ENCODE measurements at places on chromosomes 3 and 15.

GRCh38 chr3:156705761-156706616 is 31.6 kb downstream of the TIPARP start:
- DNase-seq, result no peak

- no peak for DNase-seq
These were observed 29.1 kb downstream of the IRAK2 start for GRCh38 chr3:10193692-10194327.

DNA sequence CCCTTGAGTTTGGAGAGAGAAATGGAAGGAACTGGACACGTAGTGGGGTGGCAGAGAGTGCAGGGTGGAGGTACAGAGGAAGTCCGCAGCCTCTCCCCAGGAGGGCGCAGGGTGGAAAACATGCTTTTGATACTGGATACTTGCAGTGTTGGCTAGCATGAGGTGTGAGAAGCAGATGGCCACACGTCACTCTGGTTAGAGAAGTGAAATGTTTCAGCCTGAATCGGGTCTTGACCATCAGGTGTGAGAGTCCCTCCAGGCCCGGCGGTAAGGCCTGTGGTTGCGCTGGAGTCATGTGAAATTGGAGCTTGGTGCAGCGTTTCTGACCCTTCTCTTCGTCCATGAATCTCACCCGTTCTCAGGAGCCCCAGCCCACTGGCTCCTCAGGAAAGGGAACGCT is 93.1 kb downstream of the GABRG3 start:
- DNase-seq, result no peak

DNA sequence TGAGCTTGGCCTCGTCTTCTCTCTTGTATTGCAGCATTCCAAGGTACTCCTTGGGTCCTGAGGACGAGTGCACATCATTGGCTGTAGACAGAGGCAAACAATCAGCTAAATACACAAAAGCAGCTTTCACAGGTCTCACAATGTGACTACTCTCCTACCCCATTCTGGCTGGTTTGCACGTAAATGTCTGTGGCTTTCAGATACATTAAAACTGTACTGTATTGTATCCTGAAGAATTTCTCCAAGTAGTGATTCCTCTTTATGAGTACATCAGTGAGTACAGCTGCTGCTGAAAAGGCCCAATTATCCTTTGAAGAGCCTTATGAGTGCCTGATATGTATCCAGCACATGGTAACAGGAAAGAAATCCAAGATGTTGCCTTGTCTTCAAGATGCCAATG is 22.0 kb upstream of the GNB5 start:
- no peak for DNase-seq

DNA sequence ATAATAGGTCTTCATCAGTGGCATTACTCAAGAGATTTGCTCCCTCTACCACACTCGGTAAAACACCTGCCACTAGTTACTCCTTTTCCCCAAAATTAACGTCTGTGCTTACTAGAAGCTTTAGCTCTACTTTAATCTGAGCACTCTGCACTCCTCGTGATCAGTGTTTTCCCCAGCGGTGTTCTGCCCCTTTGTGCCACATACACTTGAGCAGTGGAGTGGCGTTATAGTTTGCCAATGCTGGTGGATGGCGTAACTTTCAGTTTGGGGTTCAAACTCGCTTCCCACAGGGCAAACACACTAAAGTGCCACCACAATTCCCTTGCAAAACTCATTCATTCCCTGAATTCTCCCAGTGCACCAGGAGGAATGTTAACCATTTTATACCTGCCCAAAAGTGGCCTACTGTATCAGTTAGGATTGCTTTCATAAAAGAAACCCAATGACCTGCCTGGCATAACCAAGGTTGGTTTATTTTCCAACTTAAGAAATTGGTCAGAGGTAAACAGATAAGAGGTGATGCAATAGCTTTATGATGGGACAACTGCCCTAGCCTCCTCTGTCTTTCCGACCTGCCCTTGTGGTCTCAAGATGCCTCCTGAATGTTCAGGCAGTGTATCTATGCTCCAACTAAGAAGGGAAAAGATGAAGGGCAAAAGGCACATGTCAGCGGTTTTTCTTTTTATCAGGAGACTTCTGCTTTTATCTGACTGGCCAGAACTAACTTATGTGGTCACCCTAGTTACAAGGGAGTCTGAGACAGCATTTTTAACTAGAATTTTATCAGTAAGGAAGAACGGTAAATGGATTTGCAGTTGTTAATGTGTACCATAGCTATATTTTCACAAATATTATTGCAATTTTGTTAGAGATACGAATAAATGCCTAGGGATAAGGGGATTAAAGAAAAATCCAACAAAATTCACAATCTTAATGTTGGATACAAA is 83.9 kb downstream of the FSIP1 start:
- DNase-seq, result no peak

DNA sequence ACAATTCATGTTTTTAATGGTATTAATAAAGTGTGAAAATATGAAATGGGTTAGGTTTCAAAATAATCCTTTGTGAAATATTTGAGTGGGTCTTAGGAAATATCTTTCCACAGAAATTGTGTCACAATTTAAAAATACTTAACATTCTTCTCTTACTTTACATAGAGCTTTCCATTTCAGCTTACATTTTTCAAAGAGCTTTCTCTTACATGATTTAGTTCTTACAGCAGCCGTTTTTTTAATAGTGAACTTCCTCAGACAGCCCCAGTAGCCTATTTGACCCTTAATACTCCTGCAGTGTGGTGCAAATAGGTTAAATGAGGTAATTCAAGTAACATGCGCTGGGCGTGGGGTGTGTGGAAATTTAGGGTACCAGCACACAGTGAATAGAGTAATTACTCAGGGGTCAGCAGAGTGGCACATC is 21.8 kb downstream of the P2RY12 start:
- DNase-seq, result no peak

DNA sequence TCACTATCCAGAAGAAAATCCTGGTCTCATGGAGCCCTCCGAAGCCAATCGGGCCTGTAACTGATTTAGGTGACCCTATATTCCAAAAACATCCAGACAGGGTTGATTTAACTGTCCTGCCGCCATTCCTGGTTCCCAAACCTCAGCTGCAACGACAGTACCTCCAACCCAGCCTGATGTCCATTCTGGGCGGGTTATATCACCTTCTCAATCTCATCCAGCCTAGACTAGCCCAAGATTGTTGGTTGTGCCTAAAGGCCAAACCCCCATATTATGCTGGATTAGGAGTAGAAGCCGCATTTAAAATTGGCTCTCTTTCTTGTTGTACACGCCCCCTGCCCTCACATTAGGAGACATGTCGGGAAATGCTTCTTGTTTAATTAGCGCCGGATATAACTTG is 36.7 kb downstream of the ZBTB11 start:
- no peak for DNase-seq

GRCh38 chr3:76724706-76725105 is 315.2 kb upstream of the ROBO2 start:
- DNase-seq, result no peak

- DNase-seq, result peak; percentile 55
These were observed 50.0 kb upstream of the GSK3B start for GRCh38 chr3:120144267-120144666.

- no peak for DNase-seq
These were observed 3.2 kb upstream of the CNOT10 start for GRCh38 chr3:32681811-32682210.

- no peak for DNase-seq
These were observed 202.2 kb downstream of the TIGIT start for GRCh38 chr3:114496021-114496434.

- no peak for DNase-seq
These were observed 11.3 kb downstream of the B3GALNT1 start for GRCh38 chr3:161093895-161094294.

DNA sequence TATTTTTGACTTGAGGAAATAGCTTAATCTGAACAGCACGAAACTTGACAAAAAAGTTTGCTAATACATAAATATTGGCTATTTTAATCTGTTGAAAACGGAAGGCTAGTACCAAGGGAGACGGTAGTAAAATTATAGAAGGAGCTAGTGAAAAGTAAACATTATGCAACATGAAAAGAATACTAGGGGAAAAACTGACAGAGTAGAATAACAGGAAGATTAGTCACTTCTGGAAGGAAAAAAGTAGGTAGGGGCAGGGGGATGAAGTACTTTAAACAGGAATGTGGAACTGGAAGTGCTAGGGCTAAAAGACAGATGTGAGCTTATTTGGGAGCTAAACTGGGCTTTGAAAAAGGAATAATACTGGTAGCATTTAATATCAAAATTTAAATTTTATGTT is 60.1 kb downstream of the MBNL1 start:
- DNase-seq, result no peak

All from endodermal cell (in vitro differentiated cells).